IPS-NIHi11 (cell line): ENCODE measurements at places on chromosomes 4 and X.

GRCh38 chr4:102734591-102735385 is 26.0 kb downstream of the MANBA start:
- DNase-seq = no peak

GRCh38 chrX:143240658-143241057 is 214.9 kb downstream of the SPANXN4 start:
- DNase-seq = no peak

DNA sequence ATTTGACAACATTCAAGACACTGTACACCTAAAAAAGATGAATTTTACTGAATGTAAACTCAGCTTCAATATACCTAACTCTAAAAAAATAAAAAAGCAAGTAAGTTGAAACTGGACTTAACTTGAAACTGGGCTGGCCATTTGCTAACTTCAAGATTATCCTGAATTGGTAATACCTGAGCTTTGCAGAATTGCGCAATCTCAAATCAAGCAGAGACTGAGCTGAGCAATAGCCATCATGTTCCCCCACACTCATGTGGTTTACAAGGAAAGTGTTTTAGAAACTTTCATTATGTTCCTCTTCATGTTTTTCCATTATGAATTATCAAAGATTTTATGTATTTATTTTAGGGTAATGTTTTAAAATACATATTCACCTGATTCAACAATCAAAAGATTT is 38.7 kb downstream of the ANXA5 start:
- DNase-seq = no peak

- DNase-seq = no peak
These were observed 255.5 kb upstream of the PITX2 start for GRCh38 chr4:110878413-110878812.

DNA sequence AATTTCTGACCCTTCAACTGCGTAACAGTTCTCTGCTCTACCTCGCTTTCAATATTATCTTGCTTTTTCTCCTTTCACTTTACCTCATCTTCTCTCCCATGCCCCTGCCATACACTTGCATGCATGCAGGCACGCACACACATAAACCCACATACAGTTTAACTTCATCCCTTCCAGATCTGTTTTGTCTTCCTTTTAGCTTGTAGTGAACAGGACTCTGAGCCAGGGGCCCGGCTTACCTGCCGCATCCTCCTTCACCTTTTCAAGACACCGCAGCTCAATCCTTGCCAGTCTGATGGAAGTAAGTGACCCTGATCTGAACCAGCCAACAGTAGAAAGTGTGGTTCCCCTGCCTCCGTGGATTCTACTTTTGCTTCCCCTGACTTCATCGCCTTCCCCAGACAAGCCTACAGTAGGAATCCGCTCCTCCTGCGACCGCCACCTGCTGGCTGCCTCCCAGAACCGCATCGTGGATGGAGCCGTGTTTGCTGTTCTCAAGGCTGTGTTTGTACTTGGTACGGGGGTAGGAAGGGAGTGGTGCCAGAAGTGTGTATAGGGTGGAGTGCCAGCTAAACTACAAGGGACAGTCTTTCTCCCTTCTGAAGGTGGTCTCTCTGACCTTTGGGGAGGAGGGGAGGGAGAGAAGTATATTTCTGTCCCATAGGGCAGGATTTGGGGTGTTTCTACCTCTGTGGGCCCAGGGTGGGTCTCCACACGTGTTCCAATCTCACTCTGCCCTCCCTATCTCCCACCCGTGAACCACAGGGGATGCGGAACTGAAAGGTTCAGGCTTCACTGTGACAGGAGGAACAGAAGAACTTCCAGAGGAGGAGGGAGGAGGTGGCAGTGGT is 10.7 kb downstream of the MED12 start:
- peak; percentile 64 for DNase-seq

- no peak for DNase-seq
These were observed 208.3 kb downstream of the ARHGAP10 start for GRCh38 chr4:147940171-147940570.

- DNase-seq = no peak
These were observed 77.0 kb downstream of the LUZP4 start for GRCh38 chrX:115366535-115366934.

DNA sequence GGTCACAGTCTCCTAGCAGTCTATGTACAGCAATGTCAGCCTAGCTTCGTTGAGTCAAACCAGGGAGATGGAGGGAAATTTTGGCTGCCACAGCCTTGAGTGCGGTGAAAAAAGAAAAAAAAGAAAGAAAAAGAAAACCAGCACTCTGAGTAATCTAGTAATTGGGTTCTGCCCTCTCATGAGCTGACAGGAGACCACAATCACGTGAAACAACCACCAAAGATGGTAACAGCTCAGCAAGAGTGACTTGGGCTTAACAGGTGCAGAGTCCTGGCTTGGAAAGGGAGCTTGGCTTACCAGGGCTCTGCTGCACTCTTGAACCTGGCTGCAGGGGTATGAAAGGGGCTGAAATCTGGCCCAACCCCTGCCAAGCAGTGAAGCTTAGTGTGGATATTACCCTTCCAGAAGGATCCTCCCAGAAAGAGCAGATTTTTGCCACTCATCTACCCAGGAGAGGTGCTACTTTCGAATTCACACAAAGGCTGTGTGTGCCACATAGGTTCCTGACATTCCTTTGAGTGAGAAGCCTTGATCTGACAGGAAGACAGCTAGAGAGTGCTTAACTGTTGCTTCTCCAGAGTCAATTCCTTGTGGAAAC is 350.3 kb downstream of the PTTG2 start:
- no peak for DNase-seq

- DNase-seq = peak; percentile 33
These were observed 5.1 kb downstream of the USP27X start for GRCh38 chrX:49884290-49884862.

DNA sequence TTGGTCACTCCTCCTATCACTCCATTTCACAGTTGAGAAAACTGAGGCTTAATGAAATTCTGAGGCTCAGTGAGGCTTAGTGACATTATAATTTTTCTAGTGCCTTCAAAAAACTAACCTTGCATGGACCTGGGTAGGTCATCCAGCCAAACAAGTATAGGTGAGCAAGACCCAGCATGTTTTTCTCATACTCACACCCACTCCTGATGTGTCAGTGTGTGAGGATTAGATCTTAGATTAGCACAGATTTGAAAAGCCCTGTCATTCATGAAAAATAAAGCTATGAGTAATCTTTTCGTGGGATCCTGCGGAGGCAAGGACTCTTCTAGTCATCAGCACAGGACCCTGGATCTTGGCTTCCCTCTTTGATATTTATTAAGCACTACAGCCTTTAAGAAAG is 146.7 kb downstream of the CHIC2 start:
- DNase-seq = no peak

- DNase-seq = peak; percentile 30
These were observed 128.2 kb downstream of the C4orf51 start for GRCh38 chr4:145808021-145808650.

GRCh38 chrX:140710710-140711109 is 1.2 kb downstream of the LINC00632 start:
- no peak for DNase-seq

GRCh38 chrX:106919932-106920452 is at the start of gene CLDN2:
TSS of gene CLDN2 (plus strand) at chrX:106920402. CDS start at chrX:106928229, 7,827 bp downstream.
- DNase-seq = peak; percentile 58

DNA sequence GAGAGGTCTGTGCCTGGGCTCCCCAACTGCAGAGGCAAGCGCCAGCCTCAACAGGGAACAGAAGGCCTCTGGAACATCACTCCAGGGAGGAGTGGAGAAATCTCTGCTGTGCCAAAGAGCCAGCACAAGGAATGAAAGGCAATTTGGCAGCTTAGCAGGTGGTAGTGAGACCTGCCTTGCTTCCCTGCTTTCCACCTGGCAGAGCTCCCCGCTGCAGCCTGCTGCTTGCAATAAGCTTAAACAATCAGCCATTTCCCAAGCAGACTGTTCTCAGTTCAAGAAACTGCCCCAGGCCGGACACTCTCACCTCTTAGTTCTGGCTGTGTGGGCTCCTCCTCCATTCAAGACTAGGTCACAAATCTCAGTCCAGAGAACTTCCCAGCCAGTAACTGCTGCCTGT is 370.6 kb downstream of the MAGEB5 start:
- no peak for DNase-seq

GRCh38 chrX:11341274-11342201 is 48.3 kb downstream of the AMELX start:
- no peak for DNase-seq

DNA sequence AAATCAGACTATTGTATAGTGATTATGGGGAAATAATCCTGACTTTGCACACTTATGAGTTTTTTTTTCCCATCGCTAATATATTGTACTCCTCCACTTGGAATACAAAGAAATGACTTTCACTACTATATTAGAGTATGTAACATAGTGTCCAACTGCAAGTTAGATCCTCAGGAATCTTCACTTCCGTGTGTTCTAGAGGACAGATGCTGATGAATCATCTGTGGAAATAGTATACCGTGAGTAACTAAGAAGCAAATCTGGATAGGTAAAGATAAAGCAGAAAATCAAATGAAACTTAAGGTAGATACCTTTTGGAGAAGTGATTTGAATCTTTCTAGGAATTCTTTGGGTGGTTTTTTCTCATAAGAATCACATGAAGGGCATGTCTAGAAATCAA is 8.3 kb downstream of the IL21 start:
- DNase-seq = no peak

DNA sequence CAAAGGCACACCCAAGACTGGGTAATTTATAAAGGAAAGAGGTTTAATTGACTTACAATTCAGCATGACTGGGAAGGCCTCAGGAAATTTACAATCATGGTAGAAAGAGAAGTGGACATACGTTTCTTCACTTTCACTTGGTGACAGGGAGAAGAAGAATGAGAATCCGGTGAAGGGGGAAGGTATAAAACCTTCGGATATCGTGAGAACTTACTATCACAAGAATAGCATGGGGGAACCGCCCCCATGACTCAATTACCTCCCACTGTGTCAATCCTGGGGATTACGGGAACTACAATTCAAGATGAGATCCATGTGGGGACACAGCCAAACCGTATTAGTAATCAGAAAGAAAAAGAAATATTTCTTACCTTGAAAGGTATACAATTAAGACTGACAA is 782.9 kb upstream of the HS3ST1 start:
- no peak for DNase-seq

DNA sequence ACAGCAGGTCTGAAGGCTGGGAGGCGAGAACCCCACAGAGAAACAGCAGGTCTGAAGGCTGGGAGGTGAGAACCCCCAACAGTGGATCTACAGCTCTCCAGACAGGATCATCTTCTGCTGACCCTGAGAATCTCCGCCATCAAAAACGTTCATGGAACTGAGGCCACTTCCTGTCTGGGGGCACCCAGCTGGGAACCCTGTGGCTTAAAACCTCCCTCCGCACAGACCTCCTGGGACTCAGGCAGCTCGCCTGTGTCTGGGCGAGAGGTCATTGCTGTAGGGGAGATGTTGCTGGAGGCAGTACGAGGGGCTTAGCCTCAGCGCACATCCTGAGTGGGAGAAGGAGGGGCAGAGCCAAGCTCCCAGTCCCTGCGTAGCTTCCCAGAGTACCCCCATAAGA is 15.1 kb upstream of the CLDN24 start:
- DNase-seq = no peak

DNA sequence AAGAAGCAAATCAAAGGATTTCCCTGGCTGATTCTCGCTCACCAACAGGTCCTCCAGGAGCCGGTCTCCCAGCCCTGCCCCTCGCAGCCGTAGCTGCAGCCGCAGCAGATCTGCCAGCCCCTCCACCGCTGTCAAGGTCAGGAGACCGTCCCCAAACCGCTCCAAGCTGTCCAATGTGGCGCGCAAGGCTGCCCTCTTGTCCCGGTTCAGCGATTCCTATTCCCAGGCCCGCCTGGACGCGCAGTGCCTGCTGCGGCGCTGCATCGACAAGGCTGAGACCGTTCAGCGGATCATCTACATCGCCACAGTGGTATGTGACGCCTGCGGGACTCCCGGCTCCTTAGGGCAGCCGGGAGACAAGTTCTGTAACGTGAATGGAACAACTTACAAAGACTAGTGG is 25.6 kb downstream of the SPATA18 start:
- DNase-seq = peak; percentile 50

- DNase-seq = no peak
These were observed 100.1 kb upstream of the RBPJ start for GRCh38 chr4:26220696-26221095.

- DNase-seq = no peak
These were observed 127.5 kb upstream of the TLR3 start for GRCh38 chr4:185941461-185941860.

DNA sequence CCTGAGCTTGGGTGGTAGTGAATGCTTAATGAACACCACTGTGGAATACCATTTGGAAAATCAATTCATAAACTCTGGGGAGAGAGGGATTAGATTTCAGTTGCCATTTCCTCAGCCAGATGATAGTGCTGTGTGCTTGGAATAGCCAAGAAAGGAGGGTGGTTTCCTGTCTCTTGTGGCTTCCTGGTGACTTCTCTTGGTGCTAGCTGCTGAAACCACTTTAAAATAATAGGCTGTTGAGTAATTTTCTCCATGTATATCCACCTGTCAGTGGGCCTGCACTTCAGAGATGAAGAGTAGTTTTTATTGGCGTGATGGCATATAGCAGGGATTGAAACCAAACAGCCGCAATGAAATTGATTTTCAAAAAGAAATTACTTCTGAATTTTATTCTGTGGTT is 11.8 kb downstream of the EDA start:
- no peak for DNase-seq

DNA sequence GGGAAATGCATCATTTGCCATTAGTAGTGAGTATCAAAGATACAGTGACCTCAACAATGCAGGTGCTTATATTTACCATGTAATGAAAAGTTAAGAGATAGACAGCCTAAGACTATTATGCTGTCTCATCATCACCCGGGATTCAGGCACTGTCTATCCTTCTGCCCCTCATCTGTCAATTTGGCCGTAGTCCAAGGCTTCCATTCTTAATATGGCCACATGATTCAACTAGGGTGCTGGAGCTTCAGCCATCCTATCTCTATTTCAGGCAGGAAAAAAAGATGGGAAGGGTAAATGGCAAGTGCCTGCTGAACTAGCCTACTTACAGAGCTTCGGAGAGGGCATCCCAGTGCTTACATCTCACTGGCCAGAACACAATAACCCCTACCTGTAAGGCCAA is 196.7 kb upstream of the LNX1 start:
- no peak for DNase-seq

- DNase-seq = peak; percentile 59
These were observed 11.8 kb upstream of the ZNF630 start for GRCh38 chrX:48083212-48083611.

- no peak for DNase-seq
These were observed 476.3 kb upstream of the RPS6KA3 start for GRCh38 chrX:20743046-20743445.
